ENCODE measurements at places on chromosomes 5 and 9.

DNA sequence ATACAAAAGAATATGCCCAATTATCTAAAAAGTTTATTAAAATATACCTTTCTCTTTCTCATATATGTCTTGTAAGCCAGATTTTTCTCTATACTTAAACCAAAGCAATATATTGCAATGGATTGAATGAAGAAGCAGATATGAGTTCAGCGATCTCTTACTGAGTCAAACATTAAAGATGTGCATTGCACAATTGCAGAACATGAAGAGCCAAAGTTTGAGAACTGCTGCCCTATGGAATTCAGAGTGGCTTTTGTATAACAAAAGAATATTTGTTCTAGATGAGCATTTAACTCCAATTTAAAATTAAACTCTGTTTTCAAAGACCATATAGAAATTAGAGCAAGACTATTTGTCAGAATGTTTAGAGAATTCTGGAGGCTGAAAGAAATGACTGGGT is 519.0 kb upstream of the DAB2 start:
- no peaks in the 10 kb centered on the region for H3K27me3 ChIP-seq
- H3K27ac ChIP-seq, result no peak overlapping the region
- no peak for DNase-seq
- peaks cover 2% of the 10 kb centered on the region for H3K4me1 ChIP-seq
- no peaks in the 10 kb centered on the region for H3K36me3 ChIP-seq

DNA sequence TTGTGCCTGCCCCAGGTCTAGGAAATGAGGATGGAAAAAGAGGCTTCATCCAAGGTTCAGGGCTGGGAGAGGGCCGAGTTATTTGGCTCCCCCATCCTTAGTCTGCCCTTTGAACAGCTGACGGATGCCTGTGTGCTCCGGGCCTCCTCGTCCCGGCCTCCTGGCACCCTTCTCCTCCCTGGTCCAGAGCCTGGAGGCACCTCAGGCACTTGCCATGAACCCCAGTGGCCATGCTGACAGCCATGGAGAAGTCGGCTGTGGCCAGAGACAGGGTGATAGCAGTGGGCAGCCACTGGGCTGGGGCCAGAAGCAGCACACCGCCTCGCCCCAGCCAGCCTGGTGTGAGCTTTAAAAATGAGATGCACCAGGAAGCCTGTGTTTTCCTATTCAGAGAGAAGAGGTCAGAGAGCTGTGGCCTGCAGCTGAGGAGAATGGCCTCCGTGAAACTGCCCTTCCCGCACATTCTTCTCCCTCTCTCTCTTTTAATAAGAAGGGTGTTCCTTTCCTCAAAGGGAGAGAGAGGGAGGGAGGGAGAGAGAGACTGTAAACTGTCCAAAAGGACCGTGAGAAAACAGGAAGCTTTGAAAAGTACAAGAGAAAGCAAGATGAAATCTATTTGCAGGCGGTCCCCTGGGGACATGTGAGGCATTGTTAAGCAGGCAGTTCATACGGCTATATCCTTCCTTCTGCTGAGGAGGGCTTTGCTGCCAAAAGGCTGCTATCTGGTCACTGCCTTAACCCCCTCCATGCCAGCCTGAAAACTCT is 55.3 kb downstream of the ZNF366 start:
- no peak for DNase-seq
- H3K27me3 ChIP-seq, result no peaks in the 10 kb centered on the region
- no peak overlapping the region for H3K4me3 ChIP-seq

GRCh38 chr9:18359335-18359734 is 114.6 kb upstream of the ADAMTSL1 start:
- H3K27ac ChIP-seq, result no peak overlapping the region
- no peak overlapping the region for H3K4me3 ChIP-seq
- no peaks in the 10 kb centered on the region for H3K4me1 ChIP-seq
- no peaks in the 10 kb centered on the region for H3K27me3 ChIP-seq
- no peak for DNase-seq

GRCh38 chr5:43065387-43065947 is 25.3 kb upstream of the ANXA2R start:
- H3K27me3 ChIP-seq, result no peaks in the 10 kb centered on the region
- H3K36me3 ChIP-seq, result peaks cover 12% of the 10 kb centered on the region
- peak; percentile 35 for DNase-seq
- H3K4me3 ChIP-seq, result peak overlapping the region; percentile 89
- H3K4me1 ChIP-seq, result peaks cover 40% of the 10 kb centered on the region
- peak overlapping the region; percentile 95 for H3K27ac ChIP-seq

GRCh38 chr5:10875201-10875768 is 114.3 kb upstream of the DAP start:
- peaks cover 8% of the 10 kb centered on the region for H3K27me3 ChIP-seq
- H3K4me1 ChIP-seq, result no peaks in the 10 kb centered on the region
- no peaks in the 10 kb centered on the region for H3K36me3 ChIP-seq
- H3K27ac ChIP-seq, result no peak overlapping the region
- H3K4me3 ChIP-seq, result no peak overlapping the region

GRCh38 chr5:96579711-96580110 is 82.5 kb upstream of the CAST start:
- no peak overlapping the region for H3K27ac ChIP-seq
- no peaks in the 10 kb centered on the region for H3K36me3 ChIP-seq
- H3K4me1 ChIP-seq, result no peaks in the 10 kb centered on the region
- no peak overlapping the region for H3K4me3 ChIP-seq
- peaks cover 1% of the 10 kb centered on the region for H3K27me3 ChIP-seq
- DNase-seq, result no peak

DNA sequence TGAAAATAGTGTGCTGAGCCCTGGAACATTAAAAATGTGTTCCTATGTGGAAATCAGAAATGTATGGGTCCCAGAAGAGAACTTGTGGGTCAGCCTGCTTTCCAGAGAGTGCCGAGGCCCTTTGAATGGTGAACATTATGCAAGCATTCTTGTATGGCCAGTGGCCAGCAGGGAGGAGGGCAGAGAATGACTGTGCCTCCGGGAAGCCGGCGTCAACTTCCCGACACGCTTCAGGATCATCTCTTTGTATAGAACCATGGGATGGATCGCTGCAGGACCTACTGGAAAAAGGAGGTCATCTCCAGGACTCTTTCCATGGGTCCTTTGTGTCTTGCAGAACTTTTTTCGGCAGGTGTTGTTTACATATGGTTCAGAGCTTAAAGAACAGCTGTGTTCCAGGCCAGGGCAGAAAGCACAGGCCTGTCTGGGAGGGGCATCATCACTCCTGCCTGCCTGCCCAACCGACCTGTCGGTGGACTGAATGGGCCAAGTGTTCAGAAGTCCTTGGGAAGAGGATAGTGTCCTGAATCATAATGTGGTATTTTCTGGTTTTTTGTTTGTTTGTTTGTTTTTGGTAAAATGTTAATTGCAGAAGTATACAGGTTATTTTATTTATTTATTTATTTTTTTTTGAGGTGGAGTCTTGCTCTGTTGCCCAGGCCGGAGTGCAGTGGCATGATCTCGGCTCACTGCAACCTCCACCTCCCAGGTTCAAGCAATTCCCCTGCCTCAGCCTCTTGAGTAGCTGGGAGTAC is 9.0 kb downstream of the PRRC2B start:
- peaks cover 29% of the 10 kb centered on the region for H3K36me3 ChIP-seq
- H3K4me1 ChIP-seq, result peaks cover 26% of the 10 kb centered on the region
- H3K27me3 ChIP-seq, result no peaks in the 10 kb centered on the region
- H3K27ac ChIP-seq, result no peak overlapping the region
- no peak for DNase-seq
- H3K4me3 ChIP-seq, result no peak overlapping the region
